Fibroblast of lung (primary cell): ENCODE measurements at places on chromosomes 3 and 15. TPM values are rescaled to one million over a fixed set of nuclear protein-coding genes. Genes with fewer than 3 reads are reported as not detected.

- H3K36me3 ChIP-seq = no peaks in the 10 kb centered on the region
- DNase-seq = peak; percentile 60
- peaks cover 27% of the 10 kb centered on the region for H3K4me1 ChIP-seq
- H3K27ac ChIP-seq = peak overlapping the region; percentile 24
- H3K4me3 ChIP-seq = no peak overlapping the region
- H3K27me3 ChIP-seq = no peaks in the 10 kb centered on the region
Observed at GRCh38 chr3:149018247-149018646, 26.9 kb downstream of the GYG1 start.

GRCh38 chr15:39925112-39925842, 5.2 kb upstream of the GPR176 start:
- no peak overlapping the region for H3K4me3 ChIP-seq
- peaks cover 8% of the 10 kb centered on the region for H3K4me1 ChIP-seq
- DNase-seq = peak; percentile 59
- H3K36me3 ChIP-seq = no peaks in the 10 kb centered on the region
- no peak overlapping the region for H3K27ac ChIP-seq

GRCh38 chr3:151318991-151319390, 2.4 kb upstream of the GPR87 start:
- H3K4me3 ChIP-seq = no peak overlapping the region
- peaks cover 18% of the 10 kb centered on the region for H3K4me1 ChIP-seq
- H3K36me3 ChIP-seq = no peaks in the 10 kb centered on the region
- DNase-seq = peak; percentile 17

- DNase-seq = peak; percentile 38
- no peaks in the 10 kb centered on the region for H3K27me3 ChIP-seq
- H3K4me1 ChIP-seq = no peaks in the 10 kb centered on the region
- H3K36me3 ChIP-seq = no peaks in the 10 kb centered on the region
- no peak overlapping the region for H3K4me3 ChIP-seq
Observed at GRCh38 chr15:96053031-96053780, 277.3 kb upstream of the NR2F2 start.

DNA sequence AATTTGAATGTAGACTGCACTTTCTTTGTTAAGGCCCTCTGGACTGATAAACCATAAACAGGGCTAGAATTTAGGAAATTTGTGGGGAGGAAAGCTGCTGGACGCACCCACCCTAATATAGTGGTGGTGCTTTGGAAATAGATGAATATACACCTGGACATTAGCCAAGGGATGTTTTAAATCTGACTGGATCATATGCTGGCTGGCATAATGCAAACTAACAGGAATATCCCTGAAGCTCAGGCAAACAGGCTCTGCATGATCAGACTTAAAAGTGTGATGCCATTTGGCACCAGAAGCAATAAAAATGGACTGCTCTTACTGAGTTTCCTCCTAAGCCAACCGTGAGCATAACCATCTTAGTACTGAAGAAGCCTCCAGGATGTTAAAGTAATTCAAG, 465.8 kb upstream of the ROBO1 start:
- no peak overlapping the region for H3K27ac ChIP-seq
- no peaks in the 10 kb centered on the region for H3K4me1 ChIP-seq
- no peak overlapping the region for H3K4me3 ChIP-seq
- peak; percentile 12 for DNase-seq
- H3K36me3 ChIP-seq = no peaks in the 10 kb centered on the region

DNA sequence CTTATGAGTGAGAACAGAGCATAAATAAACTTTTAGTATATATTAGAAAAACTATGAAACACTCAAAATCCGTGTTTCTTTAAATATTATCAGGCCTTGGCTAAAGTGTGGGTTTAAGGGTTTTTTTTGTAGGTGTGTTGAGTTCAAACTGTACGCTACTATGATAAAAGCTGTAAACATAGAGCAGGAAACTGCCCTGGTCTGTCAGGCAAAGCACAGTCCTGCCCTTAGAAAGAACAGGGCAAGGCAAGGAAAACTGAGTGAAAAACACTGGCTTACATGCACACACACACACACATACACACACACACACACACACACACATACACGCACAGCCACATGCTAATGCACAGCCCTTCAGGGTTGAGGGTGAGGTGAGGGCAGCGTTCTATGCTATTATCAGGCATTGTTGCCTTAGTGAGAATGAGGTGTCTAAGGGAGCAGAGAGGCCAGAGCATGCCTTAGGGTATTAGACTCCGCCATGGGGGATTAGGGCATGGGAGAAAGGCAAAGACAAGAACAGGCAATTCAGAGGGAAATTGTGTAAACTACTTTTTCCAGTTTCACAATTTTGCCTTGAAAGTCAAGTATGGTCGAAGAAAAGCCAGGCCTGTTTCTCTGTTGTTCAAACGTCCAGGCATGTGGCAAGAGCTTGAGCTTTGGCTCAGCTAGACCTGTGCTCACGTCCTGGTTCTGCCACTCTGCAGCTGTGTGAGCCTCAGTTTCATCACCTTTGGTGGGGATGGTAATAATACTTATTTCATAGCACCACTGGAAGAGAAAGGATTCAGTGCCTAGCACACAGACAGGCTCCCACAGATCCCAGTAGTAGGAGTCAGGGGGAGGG, 36.3 kb upstream of the TPM1 start:
- no peaks in the 10 kb centered on the region for H3K27me3 ChIP-seq
- no peak for DNase-seq
- no peaks in the 10 kb centered on the region for H3K4me1 ChIP-seq
- H3K27ac ChIP-seq = no peak overlapping the region
- no peak overlapping the region for H3K4me3 ChIP-seq

DNA sequence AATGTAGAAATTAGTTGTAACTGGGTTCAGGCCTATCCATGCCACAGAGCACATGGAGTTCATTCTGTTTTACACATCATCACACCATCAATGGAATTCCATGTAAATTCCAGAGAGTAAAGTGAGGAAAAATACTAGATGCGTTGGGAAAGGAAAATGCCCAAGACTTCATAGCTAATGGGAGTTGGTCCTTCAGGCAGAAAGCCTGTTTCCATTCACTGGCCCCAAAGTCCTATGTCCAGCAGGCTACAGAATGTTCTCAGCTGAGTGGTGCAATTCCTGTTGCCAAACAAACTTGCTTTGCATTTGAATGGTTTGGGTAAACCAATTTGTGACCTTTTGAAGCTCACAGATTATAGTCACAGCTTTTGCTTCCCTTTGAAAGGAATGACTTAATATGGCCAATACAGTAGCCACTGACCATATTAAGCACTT, 164.6 kb upstream of the PFN2 start:
- no peak overlapping the region for H3K27ac ChIP-seq
- DNase-seq = peak; percentile 72

- no peak for DNase-seq
- no peak overlapping the region for H3K27ac ChIP-seq
- no peaks in the 10 kb centered on the region for H3K36me3 ChIP-seq
- no peaks in the 10 kb centered on the region for H3K4me1 ChIP-seq
- no peak overlapping the region for H3K4me3 ChIP-seq
Observed at GRCh38 chr15:70575231-70576226, 187.8 kb downstream of the UACA start.

DNA sequence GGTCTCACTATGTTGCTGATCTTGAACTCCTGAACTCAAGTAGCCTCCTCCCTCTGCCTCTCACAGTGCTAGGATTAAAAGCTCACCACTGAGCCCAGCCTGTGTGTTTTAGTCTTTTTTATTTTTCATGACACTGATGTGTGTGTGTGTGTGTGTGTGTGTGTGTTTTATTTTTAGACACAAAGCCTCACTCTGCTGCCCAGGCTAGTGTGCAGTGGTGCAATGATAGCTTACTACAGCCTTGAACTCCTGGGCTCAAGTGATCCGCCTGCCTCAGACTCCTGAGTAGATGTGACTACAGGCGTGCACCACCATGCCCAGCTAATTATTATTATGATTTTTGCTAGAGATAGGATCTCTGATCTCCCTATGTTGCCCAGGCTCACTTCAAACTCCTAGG, 23.3 kb upstream of the CTSH start:
- H3K27me3 ChIP-seq = no peaks in the 10 kb centered on the region
- H3K36me3 ChIP-seq = no peaks in the 10 kb centered on the region
- DNase-seq = no peak

GRCh38 chr3:138465451-138465850, 31.0 kb downstream of the ESYT3 start:
- no peak for DNase-seq
- H3K4me1 ChIP-seq = no peaks in the 10 kb centered on the region
- no peak overlapping the region for H3K4me3 ChIP-seq
- no peak overlapping the region for H3K27ac ChIP-seq
- H3K36me3 ChIP-seq = no peaks in the 10 kb centered on the region

Gene TICRR
- 1.6 and 3.6 TPM in 2 replicates for polyA plus RNA-seq

Gene GOLGA8N
- 0.54 and 1.7 TPM in 2 replicates for polyA plus RNA-seq

Gene SLC7A14
- polyA plus RNA-seq = 3.4 and 4.4 TPM in 2 replicates
